Pancreas (tissue), 10 donors: ENCODE measurements at places on chromosomes 2 and 18. TPM values are rescaled to one million over a fixed set of nuclear protein-coding genes. Genes with fewer than 3 reads are reported as not detected.

- no peak for DNase-seq
Measured at GRCh38 chr2:69615078-69615625, 28.4 kb downstream of the AAK1 start.

- peak; percentile 66 for DNase-seq
Measured at GRCh38 chr2:97699765-97700444, 13.5 kb upstream of the ZAP70 start.

Gene IL1RN
- total RNA-seq: 3.1 TPM

Gene SLC14A1
- 0.79 TPM for total RNA-seq

- DNase-seq: no peak
Measured at GRCh38 chr2:68646303-68646702, 2.9 kb downstream of the PROKR1 start.

Gene POTEI
- total RNA-seq: 0.09 TPM

Gene COLEC12
- total RNA-seq: 1.9 TPM

DNA sequence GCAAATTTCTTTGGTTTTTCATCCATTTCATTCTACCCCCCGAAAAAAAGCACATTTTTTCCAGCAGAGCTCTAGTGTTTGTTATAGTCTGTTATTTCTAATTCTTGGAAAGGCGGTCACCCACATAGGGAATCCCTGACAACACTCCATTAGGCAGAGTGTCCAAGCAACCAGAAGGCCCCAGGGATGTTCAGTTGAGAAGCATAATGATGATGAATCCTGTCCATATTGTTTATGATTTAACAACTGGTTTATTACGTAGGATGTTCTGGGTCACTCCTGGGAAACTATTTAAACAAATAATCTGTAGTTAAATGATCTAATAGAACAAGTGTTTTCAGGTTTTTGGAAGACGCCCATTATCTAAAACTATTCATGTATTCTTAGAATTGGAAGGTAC lies 388.7 kb downstream of the TNS1 start:
- no peak for DNase-seq

DNA sequence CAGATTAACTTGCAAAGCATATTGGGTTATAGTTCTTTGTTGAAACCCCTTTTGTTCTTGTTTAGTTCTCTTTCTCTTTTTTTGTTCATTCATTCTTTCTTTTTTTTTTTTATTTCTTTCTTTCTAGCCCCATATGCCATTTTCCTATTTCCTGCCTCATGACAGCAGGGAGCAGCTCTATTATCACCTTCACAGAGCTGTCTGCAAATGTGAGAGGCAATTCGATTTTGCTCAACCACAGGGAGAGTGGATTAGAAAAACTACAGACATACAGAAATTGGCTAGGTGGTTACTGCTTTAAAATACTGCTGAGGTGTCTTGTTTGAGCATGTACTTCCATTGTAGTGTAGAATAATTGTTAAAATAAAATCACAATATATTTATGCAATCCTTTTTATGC lies 44.2 kb upstream of the TBR1 start:
- DNase-seq: no peak

DNA sequence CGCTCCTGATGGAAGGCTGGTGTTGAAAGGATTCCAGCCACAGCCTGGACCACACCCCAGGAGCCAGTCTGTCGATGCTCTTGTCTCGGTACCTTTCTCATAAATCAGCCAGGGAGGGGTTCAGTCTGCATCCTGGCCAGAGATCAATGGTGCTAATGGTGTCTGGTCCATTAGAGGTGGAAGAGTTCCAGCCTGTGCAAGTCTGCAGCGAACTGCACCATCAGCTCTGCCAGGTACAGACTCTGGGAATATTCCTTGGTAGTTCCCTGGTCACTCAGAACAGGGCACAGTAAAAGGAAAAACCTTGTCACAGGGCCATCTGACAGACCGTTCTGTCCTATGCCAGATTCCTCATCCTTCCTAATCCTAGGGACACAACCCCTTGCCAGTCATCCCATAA lies 164.3 kb downstream of the MTCL1 start:
- no peak for DNase-seq

Gene GPR155
- 10.5 TPM for total RNA-seq

Gene CHST10
- total RNA-seq: 2.8 TPM

DNA sequence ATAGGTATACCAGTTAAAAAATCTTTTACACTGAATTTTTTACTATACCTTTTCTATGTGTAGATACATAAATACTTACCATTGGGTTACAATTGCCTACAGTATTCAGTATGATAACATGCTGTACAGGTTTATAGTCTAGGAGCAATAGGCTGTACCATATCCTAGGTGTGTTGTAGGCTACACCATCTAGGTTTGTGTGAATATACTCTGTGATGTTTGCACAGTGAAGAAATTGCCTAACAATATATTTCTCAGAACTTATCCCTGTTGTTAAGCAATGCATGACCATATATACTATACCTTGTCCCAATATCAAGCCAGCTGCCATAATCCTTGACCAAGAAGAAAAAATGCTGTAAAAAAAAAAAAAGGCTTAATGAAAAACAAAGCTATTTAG lies 114.5 kb downstream of the PIGN start:
- no peak for DNase-seq

Gene ABCG8
- not detected for total RNA-seq

Gene TANK
- total RNA-seq: 13.0 TPM

DNA sequence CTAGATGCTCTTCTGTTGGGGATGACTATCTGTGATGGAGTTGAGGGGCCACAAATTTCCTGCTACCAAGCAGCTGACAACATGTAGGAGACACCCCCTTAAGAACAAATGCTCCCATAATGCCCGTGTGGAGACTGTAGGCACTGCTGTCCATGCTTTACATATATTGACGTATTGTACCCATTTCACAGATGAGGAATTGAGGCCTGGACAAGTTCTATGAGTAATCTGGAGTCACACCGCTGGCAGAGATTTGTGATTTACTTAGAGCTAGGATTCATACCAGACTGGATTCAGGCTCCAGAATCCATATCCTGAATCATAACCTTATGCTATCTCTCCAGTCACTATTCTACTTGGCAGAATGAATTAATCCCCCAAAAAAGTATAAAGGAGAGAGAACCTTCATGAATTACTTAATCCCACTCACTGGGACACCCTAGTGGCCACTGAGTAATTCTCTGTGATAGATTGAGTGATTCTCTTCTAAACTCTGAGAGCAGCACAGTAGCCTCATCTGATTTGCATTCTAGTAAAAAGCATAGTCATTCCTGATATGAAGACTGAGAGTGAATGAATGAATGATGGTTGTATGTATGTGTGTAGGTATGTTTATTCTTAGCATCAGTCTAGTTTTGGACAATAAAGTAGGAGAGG lies 460.7 kb upstream of the MEIS1 start:
- no peak for DNase-seq

DNA sequence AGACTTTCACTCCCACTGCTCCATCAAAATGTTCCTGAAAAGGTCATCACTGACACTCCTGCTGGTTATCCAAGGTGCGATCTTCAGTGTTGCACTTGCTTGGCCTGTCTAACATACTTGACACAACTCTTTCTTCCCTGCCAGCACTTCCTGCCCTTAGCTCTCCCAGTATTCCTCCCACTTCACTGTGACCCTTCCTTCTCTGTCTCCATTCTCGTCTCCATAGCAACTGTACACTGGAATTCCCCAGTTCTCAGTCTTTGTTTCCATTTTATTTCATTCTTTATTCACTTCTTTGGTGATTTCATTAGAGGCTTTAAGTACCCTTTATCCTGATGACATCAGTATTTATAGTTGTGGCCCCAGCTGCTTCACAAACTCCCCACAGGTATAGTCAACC lies 333.0 kb downstream of the IRS1 start:
- no peak for DNase-seq

GRCh38 chr2:71646028-71646427 lies 192.7 kb downstream of the DYSF start:
- DNase-seq: no peak

Gene ZNF396
- 3.8 TPM for total RNA-seq

GRCh38 chr2:238947920-238948710 lies 100.2 kb downstream of the TWIST2 start:
- DNase-seq: no peak

- no peak for DNase-seq
Measured at GRCh38 chr18:21656402-21656801, 44.3 kb downstream of the SNRPD1 start.

GRCh38 chr18:3525870-3526420 lies 76.0 kb downstream of the TGIF1 start:
- no peak for DNase-seq

DNA sequence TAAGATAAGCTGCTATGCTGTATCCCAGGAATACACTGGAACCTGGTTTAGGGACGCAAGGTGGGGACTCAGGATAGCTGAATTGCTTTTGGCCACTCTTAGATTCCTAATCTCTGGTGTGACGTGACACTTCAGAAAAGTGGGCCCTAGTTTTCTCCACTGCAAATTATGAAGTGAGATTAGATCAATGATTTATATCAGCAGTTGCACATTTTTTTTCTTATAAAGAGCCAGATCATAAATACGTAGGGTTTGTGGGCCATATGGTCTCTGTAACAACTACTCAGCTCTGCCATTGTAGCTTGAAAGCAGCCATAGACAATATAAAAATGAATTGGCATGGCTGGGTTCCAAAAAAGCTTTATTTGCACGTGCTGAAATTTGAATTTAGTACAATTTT lies 85.4 kb upstream of the CPO start:
- DNase-seq: no peak

DNA sequence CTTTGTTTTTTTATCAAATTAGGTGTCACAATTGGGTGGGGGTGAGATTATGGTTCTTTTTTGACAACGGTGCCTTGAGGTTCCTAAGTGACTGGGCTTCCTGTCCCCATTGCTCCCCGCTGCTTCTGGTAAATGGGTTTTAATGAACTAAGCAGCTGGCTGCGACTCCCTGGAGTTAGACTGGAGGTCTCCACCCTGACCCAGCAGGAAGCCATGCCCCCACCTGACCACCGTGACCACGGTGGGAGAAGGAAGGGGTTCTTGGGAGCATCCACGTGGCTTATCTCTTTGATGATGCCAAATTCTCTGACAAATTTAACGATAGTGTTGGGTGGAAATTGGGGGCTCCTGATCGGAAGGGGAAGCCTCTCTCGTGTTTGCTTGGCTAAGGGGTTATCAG lies 12.2 kb downstream of the CNDP2 start:
- DNase-seq: no peak

Gene CRYGD
- not detected for total RNA-seq

DNA sequence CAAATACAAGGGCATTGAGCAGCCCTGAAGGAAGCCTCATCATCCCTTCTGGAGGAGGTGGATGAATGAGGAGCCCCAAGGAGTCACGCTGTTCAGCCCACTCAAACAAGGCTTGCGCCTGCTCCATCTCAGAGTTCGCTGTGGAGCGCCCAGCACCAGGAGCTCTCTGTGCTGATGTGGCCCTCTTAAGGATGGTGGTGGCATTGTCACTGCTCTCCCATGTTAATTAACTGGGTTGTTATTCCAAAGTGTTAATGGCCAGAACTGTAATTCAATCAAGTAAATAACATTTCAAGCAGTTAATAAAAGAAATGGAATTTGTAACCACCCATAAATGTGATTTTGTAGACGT lies 726.0 kb upstream of the RAB6C start:
- DNase-seq: peak; percentile 37

DNA sequence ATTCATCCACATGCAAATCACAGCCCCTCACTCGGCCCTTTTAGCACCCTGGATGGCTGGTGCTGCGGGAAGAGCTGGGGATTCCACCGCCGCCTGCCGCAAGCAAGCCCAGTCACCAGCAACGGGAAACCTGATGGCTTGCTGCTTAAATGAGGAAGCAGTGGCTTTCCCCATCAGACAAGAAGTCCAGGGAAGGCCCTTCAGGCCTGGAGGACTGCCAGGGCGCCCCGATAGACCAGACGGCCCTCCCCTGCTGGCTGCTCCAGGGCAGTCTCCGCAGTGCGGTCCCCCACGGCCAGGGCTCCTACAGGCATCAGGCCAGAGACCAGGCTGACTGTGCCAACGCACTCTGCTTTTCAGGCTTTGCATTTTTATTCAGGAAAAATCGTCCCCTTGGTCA lies 439.1 kb downstream of the EIPR1 start:
- DNase-seq: no peak

Gene ICOS
- total RNA-seq: not detected

DNA sequence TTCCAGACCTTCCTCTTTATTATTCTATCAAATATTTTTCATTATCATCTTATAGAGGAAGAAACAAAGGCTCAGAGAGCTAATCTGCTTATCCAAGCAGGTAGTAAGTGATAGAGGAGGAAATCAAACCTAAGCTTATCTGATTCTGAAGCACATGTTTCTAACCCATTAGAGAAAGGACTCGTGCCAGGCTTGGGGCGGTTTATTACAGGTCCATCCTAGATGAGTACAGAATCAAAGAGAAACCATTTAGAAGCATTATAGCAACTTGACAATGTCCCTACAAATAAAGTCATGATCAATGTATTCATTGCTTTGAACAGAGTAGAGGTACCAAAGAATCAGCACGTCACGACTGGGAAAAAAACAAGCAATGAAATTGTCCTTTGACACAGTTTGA lies 303.0 kb downstream of the CYRIA start:
- DNase-seq: no peak

DNA sequence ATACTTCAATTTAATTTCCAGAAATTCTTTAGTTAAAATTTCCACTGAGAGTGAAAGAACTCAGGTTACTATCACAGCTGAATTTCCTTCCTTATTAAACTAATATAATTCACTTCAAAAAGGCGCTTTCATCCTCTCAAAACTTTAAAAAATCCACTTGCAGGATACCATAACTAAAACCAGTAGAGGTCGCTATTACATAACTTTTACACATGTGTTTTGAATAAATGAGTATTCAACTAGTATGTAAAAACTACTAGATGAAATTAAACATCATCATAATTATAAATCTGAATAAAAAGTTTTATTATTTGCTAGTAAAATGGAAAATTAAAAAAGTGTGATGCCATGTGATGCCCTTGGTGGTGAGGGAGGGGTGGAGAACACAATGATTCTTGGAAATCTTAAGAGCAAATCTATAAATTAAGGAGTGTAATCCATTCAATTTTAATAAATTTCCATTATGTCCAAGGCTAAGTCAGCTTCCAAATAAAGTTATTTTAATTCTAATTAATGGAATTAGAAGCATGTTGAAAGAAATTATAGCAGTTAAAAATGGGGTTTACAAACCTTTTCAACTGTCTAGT lies 61.4 kb downstream of the SOS1 start:
- no peak for DNase-seq

GRCh38 chr2:226048611-226049010 lies 649.1 kb downstream of the NYAP2 start:
- no peak for DNase-seq
